ENCODE measurements at places on chromosomes 5 and 9.

DNA sequence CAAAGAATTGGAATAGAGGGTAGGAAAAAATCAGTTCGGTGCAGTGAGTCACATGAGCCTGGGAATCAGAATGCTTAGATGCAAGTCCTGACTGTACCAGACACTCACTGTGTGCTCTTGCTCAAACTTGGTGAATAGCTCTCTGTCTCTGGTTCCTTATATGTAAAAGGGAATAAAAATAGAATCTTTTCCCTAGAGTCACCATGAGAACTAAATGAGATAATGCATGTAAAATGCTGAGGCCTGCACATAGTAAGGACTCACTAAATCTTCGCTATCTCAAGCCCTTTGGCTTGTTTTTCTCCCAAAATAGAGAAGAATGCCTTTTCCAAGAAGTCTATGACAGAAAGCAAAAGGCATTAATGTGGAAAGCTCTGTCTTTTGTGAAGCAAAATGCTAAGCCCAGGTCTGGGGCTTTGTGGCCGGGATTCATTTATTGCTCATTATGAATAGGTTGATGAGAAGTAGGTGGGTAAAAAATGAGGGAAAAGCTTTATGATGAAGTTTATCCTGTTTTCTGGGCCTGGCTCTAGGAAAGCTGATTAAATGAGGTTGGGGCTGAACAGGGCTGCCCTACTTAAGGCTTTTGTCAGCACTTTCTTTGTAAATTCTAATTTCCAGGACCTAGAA lies 483.3 kb downstream of the DMAC1 start:
- no peak for DNase-seq

GRCh38 chr5:125485771-125486170 lies 739.3 kb upstream of the ZNF608 start:
- DNase-seq, result no peak

- DNase-seq, result peak; percentile 18
Observed at GRCh38 chr5:4879693-4880303, 260.3 kb upstream of the ADAMTS16 start.

DNA sequence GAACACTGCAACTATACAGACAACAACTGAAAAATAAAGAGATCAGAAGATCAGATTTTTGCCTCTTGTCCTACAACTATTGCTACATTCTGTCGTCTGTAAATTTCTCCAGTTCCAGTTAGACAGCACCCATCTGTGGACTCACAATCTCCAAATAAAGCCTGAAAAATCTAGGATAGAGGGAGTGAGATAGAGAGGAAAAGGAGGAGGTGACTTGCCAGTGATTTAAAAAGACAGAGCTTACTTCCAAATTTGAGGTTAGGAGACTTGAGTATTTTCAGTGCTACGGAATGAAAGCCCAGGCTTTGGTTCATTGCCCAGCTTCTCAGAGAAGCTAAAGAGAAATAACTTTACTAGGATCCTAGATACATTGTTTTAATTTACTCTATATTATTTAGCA lies 63.6 kb downstream of the PTCD2 start:
- DNase-seq, result no peak

DNA sequence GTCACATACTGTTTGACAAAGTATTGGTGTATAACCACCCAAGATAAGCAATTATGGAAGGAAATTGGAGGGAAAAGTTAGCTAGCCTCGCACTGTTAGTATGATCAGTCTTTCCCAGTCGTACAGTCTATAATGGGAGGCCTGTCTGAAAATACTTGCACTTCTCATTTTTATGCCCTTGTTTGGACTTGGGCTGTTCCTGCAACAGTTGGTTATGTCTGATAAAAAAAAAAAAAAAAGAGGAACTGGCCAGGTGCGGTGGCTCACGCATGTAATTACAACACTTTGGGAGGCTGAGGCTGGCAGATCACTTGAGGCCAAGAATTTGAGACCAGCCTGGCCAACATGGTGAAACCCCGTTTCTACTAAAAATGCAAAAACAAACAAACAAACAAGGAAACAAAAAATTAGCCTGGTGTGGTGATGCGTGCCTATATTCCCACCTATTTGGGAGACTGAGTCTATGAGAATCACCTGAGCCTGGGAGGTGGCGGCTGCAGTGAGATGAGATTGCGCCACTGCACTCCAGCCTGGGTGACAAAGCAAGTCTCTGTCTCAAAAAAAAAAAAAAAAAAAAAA lies 58.3 kb upstream of the ANKRD33B start:
- no peak for DNase-seq

GRCh38 chr5:113552137-113552536 lies 38.6 kb downstream of the YTHDC2 start:
- no peak for DNase-seq

GRCh38 chr9:24500761-24501160 lies 44.9 kb downstream of the IZUMO3 start:
- no peak for DNase-seq

DNA sequence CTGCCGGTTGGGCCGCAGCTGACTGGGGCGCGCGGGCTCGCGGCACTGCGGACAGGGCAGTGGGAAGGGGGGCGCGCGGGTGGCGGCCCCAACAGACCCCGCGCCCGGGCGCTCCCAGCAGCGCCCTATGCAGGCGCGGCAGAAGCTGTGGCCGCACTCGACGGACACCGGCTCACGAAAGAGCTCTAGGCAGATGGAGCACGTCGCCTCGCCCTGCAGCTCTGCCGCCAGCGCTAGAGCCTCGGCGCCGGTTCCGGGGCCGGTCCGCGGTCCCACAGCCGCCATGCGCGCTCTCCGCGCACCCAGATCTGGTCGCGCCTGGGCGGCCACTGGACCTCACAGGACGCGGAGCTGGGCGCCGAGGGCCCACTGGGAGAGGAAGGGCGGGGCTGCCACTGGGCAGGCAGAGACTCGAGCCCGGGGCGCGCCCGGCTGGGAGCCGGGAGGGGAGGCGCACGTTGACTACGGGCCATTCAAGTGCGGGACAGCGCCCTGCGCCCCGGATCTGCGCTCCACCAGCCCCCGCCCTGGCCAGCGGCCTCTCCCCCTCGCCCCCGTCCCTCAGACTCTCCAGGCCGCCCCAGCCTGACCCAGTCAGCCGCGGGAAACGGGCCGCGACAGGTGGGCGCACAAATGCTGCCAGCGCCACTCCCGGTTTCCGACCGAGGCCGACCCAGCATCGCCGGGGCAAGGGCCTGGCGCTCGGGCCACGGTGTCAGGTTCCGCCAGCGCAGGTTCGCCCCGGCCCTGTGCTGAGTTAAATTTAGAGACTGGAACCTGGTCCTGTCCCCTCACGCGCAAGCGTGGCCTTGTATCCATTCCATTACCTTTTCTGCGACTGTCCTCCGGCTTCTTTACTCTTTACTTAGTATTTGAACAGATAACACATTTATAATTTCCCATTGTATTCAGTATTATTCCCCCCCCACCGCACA lies at the start of gene TRIM7:
TRIM7 (minus strand) TSS at position 371 of the 935 bp plus-strand sequence; CDS start at position 285, 86 bp downstream.
- no peak for DNase-seq

DNA sequence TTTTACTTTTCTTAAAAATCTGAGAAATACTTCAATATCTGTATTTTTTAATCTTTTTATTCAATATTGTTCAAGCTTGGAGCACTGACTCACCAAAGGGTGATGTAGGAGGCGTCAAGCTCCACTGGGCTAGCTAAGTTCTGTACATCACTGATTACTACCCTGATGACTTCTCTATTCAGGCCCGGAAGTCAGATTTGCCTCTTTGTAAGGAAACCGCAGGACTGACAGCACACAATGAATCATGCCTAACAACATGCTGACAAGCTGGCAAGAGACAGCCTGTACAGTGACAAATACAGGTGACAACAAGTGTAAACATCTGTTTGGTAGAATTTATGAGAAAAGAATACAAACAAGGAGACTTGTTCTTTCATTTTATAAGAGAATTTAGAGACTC lies 627.9 kb upstream of the RORB start:
- DNase-seq, result peak; percentile 3

DNA sequence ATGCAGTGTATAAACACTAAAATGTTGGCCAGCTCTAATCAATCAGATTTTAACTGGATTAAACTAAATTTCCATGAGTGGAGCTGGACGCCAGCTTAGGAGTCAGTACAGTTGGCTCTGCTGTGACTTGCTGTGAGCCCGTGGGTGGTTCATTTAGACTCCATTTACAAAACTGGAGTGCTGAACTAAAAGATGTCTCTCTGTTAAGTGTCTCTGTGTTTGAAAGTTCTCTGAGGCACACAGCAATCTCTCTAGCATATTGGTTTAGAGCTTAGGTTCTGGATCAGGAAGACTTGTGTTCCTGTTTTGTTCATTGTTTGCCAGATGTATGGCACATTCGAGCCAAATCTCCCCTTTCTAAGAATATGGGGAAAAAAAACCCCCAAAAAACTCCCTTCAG lies 28.0 kb upstream of the ARL14EPL start:
- DNase-seq, result no peak

DNA sequence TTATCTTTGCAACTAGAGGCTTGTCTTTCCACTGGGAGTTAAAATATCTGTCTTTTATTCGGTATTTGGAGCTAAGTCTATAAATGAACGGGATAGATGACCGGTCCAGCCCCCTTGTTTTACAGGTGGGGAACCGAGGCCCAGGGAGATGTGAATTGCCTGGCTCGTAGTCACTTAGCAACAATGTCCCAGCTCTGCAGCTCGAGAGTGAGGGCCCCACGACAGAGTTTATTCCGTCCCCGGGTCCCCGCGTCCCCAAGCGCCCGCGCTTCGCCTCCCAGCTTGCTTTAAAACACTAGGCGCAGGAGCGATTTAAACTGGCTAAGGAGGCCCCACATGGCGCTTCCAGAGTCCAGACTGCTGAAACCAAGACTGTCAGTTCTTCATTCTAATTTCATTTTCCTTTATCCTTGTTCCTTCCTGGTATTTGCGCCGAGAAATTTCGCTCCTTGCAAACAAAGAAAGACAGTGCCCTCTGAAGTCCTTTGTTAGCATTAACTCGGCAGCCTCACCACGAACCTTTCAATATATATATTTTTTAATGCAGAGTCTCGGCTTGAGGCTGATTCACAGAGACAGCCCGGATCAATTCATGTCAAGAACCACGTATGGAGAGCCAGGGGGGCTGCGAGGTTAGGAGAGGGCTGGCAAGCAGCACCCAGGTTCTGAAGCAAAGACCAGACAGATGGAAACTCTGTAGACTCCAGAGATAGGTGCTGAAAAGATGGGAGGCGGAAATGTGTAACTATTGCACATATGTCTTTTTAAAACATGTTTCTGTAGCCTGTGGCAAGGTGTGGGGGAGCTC lies 1.4 kb upstream of the ENC1 start:
- no peak for DNase-seq

DNA sequence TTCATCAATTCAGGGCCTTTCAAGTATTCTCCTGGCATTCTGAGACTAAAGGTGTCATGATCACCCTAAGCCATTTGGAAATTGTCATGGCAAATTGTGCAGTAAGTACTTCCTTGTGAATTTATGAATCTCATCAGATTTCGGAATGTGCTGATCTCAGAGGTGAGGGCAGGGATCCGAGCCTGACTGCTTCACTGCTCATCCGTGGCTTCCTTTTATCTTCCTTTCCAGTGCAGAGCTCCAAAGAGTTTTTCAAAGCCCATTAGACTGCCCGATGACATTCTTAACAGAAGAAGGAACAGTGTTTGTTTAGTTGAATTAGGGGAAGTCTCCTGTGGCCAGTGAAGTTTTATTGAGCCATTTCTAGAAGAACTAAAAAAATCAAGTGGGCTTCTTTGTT lies 182.8 kb upstream of the GDNF start:
- no peak for DNase-seq

DNA sequence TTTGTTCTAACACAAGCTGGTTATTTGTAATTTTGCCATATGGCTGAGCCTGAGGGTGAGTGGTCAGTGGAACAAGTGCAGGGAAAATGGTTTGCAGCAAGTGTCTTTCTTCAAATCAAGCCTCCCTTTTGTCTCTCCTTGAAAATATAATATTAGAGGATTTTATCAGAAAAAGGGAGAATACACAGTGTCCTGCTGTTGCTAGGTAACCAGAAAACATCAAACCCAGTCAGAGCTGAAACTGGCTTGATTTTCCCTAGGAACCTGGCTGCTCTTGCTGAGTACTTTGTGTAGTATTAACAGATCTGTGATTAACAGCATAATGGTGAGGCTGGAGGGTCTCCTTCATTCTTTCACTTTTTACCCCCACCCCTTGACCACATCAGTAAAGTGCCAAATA lies 314.0 kb downstream of the ARHGEF28 start:
- DNase-seq, result no peak

DNA sequence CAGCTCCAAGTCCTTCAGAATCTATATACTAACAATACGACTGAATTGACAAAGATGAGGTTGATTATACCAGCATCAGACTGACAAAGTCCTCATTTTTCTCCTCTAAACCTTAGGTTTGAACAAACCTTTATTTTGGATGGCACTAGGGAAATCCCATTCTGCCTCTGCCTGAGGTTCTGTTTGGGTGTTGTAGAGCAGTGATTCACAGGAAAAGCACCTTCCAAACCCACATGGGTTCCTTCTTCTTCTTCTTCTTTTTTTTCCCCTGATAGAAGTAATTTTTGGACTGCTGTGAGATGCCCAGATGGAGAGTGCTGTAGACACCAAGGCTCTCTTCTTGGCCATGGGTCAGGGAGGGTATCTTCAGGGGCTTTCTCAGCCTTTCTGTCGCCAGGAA lies 164.9 kb upstream of the PAPPA start:
- DNase-seq, result no peak

Measured in stimulated activated CD4-positive, alpha-beta T cell treated with anti-CD3 and anti-CD28 coated beads, TNF-alpha, amount 100 ng/mL, for 48 hours (primary cell).